Brain microvascular endothelial cell (primary cell): ENCODE measurements at places on chromosomes 4 and X.
A peak's percentile ranks its signal among the peaks of the same experiment; 100 is the strongest.

DNA sequence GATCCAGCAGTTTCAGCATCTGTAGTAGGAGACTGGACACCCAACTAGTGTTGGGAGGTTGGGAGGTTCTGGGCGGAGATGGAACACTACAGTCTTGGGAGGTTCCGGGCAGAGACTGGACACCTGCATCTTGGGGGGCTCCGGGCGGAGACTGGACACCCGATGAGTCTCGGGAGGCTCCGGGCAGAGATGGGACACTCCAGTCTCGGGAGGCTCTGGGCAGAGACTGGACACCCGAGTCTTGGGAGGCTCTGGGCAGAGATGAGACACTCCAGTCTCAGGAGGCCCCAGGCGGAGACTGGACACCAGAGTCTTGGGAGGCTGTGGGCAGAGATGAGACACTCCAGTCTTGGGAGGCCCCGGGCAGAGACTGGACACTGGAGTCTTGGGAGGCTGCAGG is 29.5 kb upstream of the LANCL3 start:
- DNase-seq, result no peak

- DNase-seq, result peak; percentile 41
Observed at GRCh38 chr4:15882675-15883086, 55.9 kb downstream of the FGFBP1 start.

DNA sequence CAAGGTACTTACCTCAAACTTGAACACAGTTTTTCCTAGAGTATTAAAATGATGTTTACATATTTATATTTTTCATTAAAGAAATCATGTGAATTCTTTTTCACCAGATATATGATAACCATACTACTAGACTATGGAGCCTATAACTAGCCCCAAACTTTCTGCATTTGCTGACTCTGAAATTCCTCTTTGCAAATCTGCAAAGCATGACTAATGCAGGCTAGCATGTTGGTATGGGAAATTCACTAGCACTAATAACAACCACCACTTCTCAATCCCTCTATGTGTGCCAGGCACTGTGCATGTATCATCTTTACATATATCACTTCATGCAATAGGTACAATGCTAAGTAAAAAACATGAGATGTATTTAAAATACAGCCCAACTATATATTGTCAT is 51.1 kb downstream of the SLC10A7 start:
- DNase-seq, result peak; percentile 25

DNA sequence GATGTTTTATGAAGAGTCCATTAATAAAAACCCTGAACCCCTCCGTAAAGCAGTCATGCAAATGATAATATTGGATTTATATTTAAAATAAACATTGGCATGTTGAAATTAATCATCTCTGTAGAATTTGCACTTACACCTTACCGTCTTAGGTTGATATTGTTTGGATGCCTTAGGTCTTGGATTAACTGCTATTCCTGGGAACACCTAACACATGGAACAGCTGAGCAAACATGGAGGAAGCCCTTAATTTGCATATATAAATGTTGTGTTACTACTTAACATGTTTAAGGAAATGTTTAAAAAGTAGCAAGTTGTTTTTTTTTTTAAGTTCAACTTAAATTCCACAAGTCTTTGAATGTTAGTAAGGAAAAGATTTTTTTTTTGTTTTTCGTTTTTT is 62.5 kb downstream of the NSD2 start:
- DNase-seq, result no peak

DNA sequence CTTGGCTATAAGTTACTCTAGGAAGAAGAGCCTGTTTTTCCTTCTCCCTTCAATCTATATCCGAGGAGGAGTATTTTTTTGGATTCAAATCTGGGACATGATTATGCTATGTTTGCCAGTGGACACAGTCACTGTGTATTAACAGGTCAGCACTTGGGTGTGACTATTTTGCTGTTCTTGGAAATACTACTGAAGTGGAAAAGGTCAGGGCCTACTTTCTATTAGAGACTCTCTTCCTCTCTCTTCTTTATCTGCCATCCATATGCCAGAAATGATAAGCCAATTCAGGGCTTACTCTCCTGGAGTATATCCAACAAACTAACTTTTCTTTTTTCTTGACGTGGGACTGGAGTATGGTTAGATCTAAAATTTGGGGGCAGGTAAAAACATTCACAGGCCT is 40.5 kb downstream of the MID1IP1 start:
- no peak for DNase-seq

DNA sequence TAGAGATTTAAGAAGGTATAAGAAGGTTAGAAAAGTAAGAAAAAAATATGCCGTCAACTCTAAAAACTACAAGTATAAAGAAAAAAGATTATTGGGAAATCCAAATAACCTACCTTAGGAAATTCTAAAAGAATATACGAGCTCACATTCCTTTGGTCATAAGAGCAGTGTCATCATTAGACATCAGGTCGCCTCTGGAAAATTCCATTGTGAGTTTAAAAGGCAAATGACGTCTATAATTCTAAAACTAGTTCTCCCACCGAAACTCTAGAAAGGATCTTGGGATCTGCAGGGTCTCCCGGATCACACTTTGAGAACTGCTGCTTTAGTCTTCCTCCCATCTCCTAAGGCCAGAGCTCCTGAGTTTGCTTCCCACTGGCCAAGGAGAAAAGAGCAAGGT is 518 bp upstream of the SAT1 start:
- DNase-seq, result no peak

DNA sequence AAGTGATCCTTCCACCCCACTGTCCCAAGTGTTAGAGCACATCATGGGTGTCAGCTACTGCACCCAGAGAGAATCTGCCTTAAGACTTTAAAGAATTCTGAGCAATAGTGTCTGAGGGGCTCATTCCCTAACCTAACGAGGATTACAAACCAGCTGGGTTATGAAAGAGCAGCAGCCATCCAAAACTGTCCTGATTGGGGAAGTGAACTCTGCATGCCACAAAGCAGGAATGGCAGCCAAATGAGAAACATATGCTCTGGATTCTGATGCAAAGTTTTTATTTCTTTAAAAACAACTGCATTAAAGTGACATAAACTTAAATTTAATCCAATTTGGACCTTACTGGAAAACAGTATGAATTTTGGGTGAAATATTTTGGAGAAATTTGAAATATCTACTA is 103.2 kb downstream of the ANXA3 start:
- DNase-seq, result no peak

DNA sequence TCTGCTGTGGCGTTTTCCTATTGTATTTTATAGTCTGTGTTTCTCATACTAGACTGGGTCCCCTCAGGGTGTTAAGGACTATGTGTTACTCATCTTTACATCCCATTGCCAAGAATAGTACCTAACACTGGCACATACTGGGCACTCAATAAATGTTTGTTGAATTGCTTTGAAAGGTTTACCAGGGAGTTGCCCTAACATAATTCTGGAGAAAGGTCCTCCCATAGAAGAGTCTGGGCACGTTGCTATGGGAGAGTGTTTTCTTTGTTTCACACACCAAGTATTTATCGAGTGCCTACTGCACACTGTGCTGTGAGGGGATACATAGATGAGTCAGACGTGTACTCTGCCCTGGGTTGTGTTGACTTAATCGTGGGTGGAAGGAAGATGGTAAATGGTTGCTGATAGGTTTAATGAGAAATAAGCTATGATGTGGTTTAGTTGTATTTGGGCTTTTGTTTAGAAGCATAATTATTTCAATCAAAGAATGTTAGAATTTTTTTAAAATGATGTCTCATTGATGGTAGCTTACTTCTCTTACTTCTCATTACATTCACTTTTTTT is 42.9 kb downstream of the AFF1 start:
- peak; percentile 86 for DNase-seq

DNA sequence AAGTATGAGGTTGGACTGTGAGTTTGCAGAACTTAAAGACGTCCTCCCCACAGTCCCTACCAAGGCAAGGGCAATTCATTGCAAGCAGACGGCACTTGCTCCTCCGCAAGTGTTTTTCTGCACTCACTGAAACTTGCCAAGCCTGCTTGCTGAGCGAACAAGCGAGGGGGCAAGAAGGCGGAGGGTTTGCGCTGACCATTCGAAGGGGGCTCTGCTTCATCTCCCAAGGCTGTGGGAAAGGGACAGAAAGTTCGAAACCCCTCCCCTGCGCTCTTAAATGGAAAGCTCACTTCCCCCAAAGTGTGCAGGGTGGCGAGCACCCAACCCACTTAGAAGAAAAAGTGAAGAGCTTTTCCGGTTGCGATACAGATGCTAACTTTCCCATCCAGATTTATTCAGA is 1.4 kb downstream of the MID1 start:
- no peak for DNase-seq

DNA sequence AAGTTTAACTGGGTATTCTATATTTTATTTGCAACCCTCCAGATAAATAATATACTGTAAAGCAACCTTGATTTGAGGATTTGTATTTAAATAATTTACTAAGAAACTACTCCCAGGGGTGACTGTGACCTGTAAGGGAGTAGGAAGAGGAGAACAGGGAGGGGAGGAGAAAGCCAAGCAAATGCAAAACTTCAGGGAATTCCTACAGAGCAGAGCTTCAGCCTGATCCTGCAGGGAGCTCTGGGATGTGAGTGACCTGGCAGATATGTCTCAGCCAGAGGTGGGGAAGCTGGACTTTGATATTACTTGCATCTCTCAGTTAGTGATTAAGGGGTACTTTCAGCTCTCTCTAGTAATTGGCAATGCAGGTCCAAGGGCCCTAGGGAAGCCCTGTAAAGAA is 302.0 kb downstream of the FRMPD4 start:
- DNase-seq, result no peak
